ENCODE measurements at places on chromosomes 2 and 18.

- DNase-seq = no peak
Observed at GRCh38 chr2:239465017-239466001, 64.5 kb upstream of the HDAC4 start.

- no peak for DNase-seq
Observed at GRCh38 chr2:95046371-95047112, 21.0 kb downstream of the MAL start.

DNA sequence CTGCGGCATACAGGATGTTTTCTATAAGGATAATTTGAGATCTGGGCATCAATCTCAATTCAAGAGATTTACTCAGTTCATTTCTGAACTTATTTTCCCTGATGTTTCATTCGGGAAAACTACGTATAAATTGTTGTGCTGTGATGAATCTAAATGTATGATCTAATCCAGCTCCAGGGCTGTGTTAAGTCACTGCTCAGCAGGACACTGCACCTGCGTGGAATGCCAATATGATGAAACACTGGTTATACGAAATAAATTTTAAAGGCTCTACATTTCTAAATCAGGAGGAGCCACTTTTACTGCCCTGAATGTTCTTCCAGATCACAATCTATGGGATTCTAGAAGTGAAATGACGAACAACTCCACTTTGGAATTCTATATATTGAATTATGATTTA lies 259.0 kb downstream of the HNMT start:
- no peak for DNase-seq

GRCh38 chr2:12549641-12550040 lies 167.1 kb upstream of the TRIB2 start:
- no peak for DNase-seq

All from stimulated activated CD4-positive, alpha-beta T cell treated with anti-CD3 and anti-CD28 coated beads, Interleukin-1b, Interleukin-23, amount 100 ng/mL, for 24 hours (primary cell).